ENCODE measurements at places on chromosomes 11 and 22.

DNA sequence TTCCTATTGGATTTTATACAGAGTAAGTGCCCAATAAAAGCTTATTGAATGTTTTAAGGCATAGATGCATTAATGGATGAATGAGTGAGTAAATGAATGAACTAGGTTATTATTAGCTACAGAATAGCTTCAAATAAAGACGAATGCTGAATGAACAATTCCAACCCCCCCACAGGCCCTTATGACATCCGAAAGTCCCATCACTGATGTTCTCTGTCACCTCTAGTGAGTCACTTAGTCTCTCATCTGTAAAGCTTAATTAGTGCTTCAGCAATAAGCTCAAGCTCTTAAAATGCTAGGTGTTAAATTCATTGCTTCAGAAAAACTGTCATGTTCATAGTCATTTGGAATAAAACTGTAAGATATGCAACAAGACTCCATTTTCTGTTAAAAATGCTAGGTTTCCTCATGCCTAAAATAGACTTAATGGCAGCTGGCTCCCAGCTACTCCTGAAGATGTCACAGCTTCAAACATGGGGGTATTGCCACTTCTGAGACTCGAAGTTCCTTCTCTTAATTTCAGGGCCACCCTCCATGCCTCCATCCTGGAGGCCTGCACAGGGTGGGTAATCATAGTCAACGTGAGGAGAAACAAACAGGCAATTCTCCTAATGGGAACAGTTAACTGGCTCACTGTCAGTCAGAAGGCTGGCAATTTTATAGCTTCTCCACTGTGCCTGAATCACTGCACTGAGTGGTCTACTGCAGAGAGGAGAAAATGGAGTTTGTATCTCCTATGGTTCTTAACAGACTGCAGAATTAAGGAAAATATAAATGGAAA, 355.0 kb upstream of the CTSC start:
- no peak for DNase-seq

DNA sequence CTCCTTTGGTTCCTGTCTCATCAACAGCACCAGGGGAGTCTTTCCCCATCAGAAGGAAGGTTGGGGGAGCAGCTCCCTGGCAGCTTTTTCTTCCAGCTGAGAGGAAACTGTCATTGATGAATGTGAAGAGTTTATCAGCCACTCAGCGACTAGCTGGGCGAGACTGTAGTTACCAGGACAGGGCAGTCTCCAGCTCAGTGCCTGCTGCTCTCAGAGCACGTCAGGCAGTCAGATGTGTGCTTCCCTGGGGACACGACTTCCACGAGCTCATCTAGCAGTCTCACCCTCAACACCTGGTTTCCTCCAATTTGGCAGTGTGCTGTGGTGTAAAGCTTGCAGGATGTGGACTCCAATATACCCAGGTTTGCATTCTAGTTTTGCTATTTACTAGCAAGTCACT, 12.5 kb upstream of the C1QTNF4 start:
- no peak for DNase-seq

DNA sequence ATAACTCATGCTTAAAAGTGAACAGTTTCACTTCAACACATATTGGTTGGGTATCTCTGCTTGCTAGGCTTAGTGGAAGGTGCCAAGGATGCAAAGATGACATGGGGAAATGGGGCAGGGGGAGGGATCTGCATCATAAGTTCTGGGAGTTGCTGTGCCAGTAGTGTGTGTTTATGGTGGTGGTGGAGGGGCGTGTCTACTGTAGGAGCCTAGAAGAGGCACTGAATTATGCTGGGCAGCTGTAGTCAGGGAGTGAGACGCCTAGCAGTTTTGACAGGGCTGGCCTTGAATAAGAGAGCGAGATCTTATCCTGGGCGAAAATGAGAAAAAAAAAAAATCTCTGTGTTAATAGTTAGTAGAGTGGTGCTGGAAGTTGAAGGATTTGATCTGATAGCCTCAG, 3.0 kb downstream of the ELMOD1 start:
- no peak for DNase-seq

DNA sequence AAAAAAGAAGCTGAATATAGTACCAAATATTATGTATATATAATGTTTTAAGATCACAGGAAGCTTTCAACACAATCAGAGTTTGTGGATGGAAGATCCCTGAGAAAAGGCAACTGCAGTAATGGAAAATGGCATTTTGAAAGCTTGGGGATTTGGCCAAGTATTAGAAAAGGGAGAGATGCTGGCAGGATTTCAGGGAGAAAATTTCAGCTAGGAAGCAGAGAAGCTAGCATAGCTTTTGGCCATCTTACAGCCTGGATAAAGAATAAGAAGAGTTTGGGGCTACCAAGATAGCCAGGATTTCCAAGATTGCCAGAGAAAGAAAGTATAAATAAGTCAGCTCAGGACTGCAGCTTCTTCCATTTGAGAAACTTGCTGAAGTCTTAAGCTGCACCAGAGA, 440.8 kb upstream of the LUZP2 start:
- no peak for DNase-seq

- DNase-seq = no peak
These were observed 38.6 kb downstream of the KCNQ1 start for GRCh38 chr11:2483426-2483825.

DNA sequence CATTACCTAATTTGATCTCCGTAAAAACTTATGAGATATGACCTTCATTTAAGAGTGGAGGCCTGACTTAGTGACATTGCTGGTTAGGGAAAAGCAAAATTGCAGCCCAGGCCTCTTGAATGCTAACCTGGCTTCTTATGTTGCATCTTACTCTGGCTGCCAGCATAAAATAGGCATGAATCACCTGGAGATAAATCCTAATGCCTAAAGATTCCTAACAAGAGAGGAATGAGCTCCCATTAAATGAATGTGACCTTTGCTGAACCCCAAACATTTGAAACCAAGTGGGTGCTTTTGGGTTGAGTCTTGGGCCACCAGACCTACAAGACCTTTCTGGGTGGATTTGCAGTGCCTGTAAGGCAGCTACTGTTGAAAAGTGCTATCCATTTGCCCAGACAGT, 1145.6 kb upstream of the TENM4 start:
- no peak for DNase-seq

DNA sequence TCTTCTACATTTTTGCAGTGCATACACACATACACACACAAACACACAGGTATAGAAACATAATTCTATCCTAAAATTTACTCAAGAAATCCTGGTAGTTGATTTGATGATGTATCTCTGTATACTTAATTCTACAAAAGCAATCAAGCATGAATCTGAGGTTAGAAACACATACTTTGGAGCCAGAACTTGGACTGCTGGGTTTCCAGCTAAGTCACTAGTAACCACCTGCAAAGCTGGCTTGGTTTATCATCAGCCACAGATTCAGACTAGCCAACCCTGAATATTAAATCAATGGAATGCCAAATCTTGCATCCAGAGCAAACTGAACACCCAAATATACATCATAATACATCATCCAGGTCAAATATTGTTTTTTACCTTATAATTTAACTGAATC, 24.8 kb upstream of the POU2AF2 start:
- DNase-seq = no peak

GRCh38 chr11:130396965-130397364, 31.4 kb downstream of the ADAMTS8 start:
- DNase-seq = no peak

GRCh38 chr11:87359401-87359800, 321.7 kb downstream of the TMEM135 start:
- no peak for DNase-seq

GRCh38 chr11:70734911-70735310, 336.6 kb downstream of the CTTN start:
- DNase-seq = no peak

- DNase-seq = no peak
These were observed 21.6 kb upstream of the CTSC start for GRCh38 chr11:88359114-88359513.

DNA sequence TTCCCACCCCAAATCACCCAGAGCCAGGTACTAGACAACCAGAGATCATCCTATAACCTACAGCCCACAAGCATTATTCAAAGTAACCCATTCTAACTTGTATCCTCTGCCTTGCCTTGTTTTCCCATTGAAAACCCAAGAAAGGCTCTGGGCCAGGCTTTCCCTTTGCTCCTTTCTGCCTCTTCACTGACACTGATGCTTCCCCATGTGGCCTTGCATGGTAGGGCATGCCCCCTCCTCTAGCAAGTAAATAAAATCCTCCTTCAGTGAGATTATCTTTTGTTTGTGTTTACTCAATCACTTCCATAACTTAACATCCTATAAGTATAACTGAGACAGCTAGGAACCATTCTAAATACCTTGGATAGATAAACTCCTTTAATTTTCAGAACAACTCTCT, 65.6 kb upstream of the FAR1 start:
- no peak for DNase-seq

DNA sequence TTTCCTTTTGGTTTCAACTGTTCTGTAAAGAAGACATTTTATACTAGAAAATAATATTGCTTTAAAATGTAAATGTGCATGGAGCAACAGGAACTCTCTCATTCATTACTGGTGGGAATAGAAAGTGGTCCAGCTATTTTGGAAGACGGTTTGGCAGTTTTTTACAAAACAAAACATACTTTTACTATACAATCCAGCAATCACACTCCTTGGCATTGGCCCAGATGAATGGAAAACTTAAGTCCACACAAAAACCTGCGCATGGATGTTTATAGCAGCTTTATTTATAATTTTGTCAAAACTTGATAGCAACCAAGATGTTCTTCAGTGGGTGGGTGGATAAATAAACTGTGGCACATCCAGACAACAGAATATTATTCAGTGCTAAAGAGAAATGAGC, 49.9 kb upstream of the SEPTIN5 start:
- DNase-seq = no peak

DNA sequence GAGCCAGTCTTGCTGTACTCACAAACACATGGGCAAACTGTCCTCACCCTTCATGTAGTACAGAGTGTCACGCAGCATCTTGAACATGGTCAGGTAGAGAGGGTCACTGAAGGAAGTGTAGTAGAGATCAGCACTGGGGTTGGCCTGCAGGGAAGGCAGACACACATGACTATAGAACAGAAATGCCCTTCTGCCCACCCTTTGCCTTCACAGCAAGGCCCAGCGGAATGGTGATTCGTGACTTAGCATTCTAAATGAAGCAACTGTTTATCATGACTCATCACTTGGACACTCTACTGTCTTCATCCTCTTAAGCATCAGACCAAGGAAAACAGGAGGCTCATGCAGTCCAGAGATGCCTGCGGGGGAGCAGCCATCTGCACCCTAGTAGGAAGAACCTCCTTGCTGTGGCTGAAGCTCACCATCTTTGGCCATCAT, 33.4 kb downstream of the SERPIND1 start:
- no peak for DNase-seq

- DNase-seq = no peak
These were observed 313.0 kb upstream of the PDGFD start for GRCh38 chr11:104476898-104477297.

GRCh38 chr22:39317775-39318506, 1.5 kb downstream of the RPL3 start:
- DNase-seq = no peak

GRCh38 chr22:23110190-23110921, 31.4 kb downstream of the RSPH14 start:
- DNase-seq = no peak

GRCh38 chr11:102830001-102830727, 13.2 kb downstream of the MMP3 start:
- no peak for DNase-seq

- DNase-seq = no peak
These were observed 546.3 kb downstream of the SOX6 start for GRCh38 chr11:15810082-15810481.

GRCh38 chr22:32327596-32328171, 30.0 kb upstream of the RFPL3 start:
- DNase-seq = no peak

DNA sequence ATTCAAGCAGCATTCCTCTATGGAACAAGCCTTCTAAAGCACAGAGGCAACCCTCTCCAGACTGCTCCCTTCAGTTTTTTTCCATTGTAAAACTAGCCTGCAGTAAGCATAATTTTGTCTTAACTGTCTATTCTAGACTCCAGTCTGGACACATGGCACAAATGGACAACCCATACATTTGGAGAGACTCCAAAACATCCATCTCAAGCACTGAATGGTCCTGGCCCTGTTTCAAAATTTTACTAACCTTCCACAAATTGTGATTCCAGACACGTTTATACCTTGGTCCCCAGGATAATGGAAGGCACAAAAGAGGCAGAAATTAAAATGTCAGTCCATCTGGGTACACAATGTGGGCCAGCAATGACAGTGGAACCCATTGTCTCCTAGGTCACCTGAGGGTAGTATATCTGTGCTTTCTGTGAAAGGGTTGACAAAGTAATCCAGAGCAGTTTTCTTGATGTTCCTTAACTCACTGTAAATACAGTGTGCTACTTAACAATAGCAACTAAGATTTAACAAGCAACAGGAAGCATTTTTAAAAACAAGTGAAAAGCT, 16.2 kb upstream of the SESN3 start:
- no peak for DNase-seq

- no peak for DNase-seq
These were observed 95.3 kb upstream of the RAG2 start for GRCh38 chr11:36693139-36693843.

DNA sequence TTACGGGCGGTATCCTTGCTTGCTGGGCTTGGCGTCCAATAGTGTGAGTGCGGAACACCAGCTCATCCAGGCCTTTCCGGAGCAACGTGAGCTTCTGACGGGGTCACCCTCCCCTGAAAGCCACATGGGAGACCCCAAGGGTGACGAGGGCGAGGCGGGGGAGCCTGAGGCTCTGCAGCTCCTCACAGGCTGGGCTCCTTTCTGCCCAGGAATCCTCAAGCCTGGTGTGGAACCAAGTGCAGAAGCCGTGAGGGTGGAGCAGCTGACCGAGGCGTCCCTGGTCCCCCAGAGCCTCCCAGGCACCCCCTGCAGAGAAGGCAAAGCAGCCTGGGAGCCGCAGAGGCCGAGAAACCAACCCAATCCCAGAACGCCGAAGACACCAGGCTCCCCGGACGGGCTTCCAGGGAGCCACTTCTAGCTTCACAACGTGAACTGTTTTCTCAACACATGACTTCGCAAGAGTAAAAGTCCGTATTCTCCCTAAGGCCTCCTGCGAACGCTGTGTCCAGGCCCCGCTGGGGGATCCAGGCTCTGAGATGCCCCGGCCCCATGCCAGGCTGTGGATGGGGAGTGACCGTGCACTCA, 530.3 kb downstream of the BRD1 start:
- DNase-seq = no peak

GRCh38 chr11:18733202-18733601, 7.2 kb upstream of the IGSF22 start:
- DNase-seq = no peak

DNA sequence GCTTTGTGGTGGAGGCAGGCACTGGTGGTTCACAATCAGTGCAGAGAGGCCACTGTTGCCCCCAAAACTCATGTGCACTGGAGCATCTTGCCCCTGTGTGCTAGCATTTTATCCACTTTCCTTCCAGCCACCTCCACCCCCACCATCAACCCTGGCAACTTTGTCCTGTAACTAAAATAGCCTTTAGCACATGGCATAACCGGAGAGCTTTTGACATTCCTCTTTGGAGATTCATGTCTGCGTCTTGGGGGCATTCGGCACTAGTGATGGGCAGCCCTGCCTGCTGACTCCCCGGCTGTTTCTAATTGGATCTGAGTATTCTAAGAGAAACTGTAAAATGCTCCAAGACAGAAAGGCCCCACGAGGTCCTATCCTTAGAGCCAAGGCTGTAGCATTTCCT, 15.8 kb downstream of the SHISA8 start:
- DNase-seq = no peak

GRCh38 chr11:862081-862661, 19.5 kb downstream of the TSPAN4 start:
- DNase-seq = no peak

- no peak for DNase-seq
These were observed 93.9 kb downstream of the TRMU start for GRCh38 chr22:46429325-46429853.

All from stimulated activated CD4-positive, alpha-beta T cell treated with anti-CD3 and anti-CD28 coated beads, Interleukin-1b, Interleukin-23, amount 100 ng/mL, for 24 hours (primary cell).